ENCODE measurements at places on chromosomes 16 and 17. TPM values are rescaled to one million over a fixed set of nuclear protein-coding genes. Genes with fewer than 3 reads are reported as not detected.

Gene SCPEP1
- 56.0 TPM for total RNA-seq

Gene OR1A1
- not detected for total RNA-seq

Gene HLF
- total RNA-seq = 0.66 TPM

Gene TNK1
- total RNA-seq = 10.8 TPM

Gene SNAI3
- 0.46 TPM for total RNA-seq

Gene HS3ST3B1
- total RNA-seq = 0.33 TPM

Gene CCDC154
- total RNA-seq = not detected

Gene BRIP1
- 13.8 TPM for total RNA-seq

Gene SGSH
- 15.3 TPM for total RNA-seq

Gene NTN1
- 0.22 TPM for total RNA-seq

Gene WWP2
- total RNA-seq = 15.8 TPM

Gene CLDN7
- 180 TPM for total RNA-seq

DNA sequence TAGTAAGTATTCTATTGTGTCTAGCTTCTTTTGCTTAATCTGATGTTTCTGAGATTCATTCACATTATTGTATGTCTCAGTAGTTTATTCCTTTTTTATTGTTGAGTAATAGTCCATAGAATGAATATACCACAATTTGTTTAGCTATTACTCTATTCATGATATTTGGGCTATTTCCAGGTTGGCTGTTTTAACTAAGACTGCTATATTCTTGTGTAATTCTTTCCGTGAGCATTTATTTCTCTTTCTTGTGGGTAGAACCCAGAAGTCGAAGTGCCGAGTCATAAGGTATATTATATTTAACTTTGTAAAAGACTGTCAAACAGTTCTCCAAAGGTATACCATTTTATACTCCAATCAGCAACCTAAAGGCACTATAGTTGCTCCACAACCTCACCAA lies 160.8 kb downstream of the ANKFN1 start:
- no peaks in the 10 kb centered on the region for H3K4me1 ChIP-seq
- no peak overlapping the region for H3K27ac ChIP-seq
- peaks cover 19% of the 10 kb centered on the region for H3K27me3 ChIP-seq

- no peaks in the 10 kb centered on the region for H3K4me1 ChIP-seq
- H3K4me3 ChIP-seq = no peak overlapping the region
- no peaks in the 10 kb centered on the region for H3K36me3 ChIP-seq
- DNase-seq = no peak
- H3K27me3 ChIP-seq = no peaks in the 10 kb centered on the region
Observed at GRCh38 chr16:57566436-57566835, 24.0 kb downstream of the ADGRG5 start.

DNA sequence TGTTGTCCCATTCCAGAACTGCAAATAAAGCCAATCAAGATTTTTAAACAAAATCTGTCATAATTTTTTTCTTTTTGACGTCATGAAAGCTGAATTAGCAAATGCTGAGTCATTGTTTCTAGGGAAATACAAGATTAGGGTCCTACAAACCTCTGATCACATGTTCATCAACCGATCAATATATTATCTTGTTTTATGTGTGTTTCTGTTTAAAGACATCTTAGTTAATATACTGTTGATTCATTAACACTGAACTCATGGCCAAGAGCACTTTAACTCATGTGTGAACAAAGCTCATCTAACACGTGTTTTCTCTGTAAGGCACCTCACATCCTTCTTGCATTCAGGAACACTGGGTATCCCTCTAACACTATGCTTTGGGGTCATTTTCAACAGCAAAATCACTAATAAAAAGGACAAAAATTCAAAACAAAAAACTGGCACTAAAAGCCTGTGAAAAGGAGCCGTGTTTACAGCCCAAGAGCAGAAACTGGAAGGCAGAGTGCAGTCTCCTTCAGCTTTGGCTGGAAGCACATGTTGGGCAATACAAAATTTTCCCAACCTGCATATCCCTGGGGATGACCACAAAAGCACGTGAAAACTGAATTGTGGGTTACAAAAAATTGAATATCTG lies 102.5 kb downstream of the PARN start:
- H3K27me3 ChIP-seq = no peaks in the 10 kb centered on the region
- no peak overlapping the region for H3K27ac ChIP-seq
- DNase-seq = no peak
- H3K36me3 ChIP-seq = no peaks in the 10 kb centered on the region

DNA sequence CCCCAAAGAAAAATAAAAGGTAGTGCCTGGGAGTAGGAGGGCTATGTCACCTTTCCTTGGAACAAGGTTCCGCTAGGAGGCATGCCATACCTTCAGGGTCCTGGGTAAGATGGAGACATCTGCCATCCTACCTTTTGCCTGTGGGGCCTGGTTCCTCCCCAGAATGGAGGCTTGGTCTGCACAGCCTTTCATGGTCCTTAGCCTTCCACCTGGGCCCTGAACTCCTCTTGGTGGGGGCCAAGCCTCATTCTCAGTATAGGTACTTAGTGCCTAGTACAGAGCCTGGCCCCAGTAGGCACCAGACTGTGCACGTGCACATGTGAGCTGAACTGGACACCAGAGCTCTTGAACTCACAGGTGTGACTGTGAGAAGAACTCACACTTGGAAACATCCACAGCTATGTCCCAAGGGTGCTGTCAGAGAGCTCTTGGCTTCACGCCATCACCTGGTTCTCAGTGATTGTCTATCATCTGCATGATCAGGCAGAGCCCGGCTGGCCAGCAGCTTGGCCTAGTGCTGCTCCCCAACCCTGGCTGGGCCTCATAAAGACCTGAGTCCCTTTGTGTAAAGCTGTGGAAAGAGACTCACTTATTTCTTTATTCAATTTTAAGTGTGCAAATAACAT lies 143.2 kb downstream of the SOCS1 start:
- no peaks in the 10 kb centered on the region for H3K36me3 ChIP-seq
- H3K27ac ChIP-seq = no peak overlapping the region
- DNase-seq = no peak
- no peaks in the 10 kb centered on the region for H3K27me3 ChIP-seq

- DNase-seq = peak; percentile 45
- H3K4me3 ChIP-seq = no peak overlapping the region
- no peaks in the 10 kb centered on the region for H3K27me3 ChIP-seq
- no peaks in the 10 kb centered on the region for H3K36me3 ChIP-seq
- no peak overlapping the region for H3K27ac ChIP-seq
Observed at GRCh38 chr17:70123193-70123592, 46.1 kb upstream of the KCNJ2 start.

DNA sequence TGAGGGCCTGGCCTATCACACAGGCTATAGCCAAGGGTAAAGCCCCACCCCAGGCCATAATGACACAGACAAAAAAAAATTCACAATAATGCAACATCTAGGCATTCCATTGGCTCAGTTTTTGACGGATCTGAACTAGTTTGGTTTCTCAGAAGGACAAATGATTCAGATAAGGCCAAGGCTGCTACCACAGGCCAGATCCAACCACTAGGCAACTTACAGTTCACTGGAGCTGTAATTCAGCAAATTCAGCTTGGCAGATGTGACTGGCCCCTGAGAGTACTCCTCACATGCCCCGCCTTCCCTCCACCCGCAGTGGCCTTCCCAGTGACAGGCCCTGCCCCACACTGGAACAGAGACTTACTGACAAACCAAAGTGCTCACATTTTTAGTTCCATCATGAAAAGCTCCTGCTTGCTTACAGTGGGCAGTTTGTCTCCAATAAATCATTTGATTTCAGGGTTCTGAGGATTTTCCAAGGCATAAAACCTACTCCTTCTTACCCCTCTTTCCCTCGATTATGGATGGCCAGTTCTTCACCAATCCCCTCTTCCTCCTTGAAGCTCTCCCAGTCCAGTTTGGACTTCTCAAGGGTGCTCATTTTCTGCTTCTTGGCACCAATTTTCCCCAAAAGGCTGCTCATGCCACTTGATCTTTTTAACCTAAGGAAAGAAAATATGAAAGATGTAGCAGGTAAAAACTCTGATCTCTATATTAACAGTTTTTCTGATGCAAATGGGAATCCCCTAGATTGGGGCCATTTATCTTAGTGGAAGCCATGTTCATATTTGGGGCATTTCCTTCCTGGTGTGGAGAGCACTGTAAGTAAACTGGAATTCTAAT lies 53.3 kb upstream of the BCAR1 start:
- H3K4me1 ChIP-seq = peaks cover 26% of the 10 kb centered on the region
- H3K27me3 ChIP-seq = no peaks in the 10 kb centered on the region
- H3K36me3 ChIP-seq = no peaks in the 10 kb centered on the region
- peak; percentile 19 for DNase-seq
- H3K4me3 ChIP-seq = peak overlapping the region; percentile 31
- peak overlapping the region; percentile 99 for H3K27ac ChIP-seq

DNA sequence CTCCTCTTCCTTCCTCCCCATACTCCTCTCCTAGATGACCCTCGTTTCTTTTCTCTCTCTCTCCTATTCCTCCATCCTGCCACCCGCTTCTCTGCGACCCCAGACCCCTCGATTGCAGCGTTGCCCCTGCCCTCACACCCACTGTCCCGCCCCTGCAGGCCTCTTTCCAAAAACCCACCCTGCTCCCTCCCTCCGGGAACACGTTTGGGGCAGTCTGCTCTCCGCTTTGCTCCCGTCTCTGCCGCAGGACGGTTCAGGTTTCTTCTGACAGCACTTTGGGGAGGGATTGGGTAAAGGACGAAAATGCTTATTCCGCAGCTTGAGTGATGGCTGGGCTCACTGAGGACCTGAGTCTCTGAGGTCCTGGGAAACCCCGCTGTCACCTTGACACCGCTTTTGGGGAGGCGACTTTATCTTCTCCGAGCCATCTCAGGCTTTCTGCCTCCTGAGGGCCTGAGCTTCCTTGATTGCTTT lies 690 bp downstream of the NDE1 start:
- no peaks in the 10 kb centered on the region for H3K36me3 ChIP-seq
- H3K27me3 ChIP-seq = no peaks in the 10 kb centered on the region
- H3K4me1 ChIP-seq = peaks cover 6% of the 10 kb centered on the region
- H3K4me3 ChIP-seq = peak overlapping the region; percentile 97
- peak; percentile 21 for DNase-seq

GRCh38 chr16:80319181-80319580 lies 221.6 kb upstream of the DYNLRB2 start:
- H3K27ac ChIP-seq = no peak overlapping the region
- H3K4me1 ChIP-seq = no peaks in the 10 kb centered on the region
- H3K4me3 ChIP-seq = no peak overlapping the region
- H3K27me3 ChIP-seq = peaks cover 15% of the 10 kb centered on the region
- no peaks in the 10 kb centered on the region for H3K36me3 ChIP-seq
- peak; percentile 2 for DNase-seq

- DNase-seq = no peak
- H3K36me3 ChIP-seq = no peaks in the 10 kb centered on the region
- no peak overlapping the region for H3K27ac ChIP-seq
Observed at GRCh38 chr17:71649941-71650350, 470.9 kb upstream of the SOX9 start.

DNA sequence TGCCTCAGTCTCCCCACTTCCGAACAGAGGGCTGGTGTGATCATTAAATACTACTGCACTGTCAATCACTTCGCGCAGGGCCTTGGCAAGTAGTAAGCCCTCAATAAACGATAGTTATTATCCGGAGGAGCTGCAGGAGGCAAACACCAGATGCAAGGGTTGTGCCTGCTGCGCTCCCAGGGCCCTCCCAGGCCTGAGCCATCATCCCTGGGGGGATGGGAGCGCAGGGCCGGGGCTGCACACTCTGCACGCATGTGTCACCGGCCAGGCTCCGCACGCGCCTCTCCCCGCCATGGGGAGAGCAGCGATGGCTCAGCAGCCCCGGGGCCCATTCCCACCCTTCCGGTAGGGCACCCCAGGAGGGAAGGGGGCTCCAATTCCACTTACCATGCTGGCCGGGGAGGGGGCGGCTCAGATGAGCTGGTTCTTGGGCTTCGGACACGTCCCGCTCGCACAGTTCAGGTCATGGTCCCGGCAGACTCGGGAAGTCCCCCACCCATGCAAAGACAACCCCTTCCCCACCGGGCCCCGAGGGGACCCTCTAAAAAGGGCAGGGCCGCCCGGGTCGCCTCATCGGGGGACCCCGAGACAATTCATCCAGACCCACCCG lies 681 bp downstream of the XPO6 start:
- peaks cover 32% of the 10 kb centered on the region for H3K4me1 ChIP-seq
- no peaks in the 10 kb centered on the region for H3K27me3 ChIP-seq
- peak overlapping the region; percentile 57 for H3K27ac ChIP-seq
- DNase-seq = peak; percentile 62

DNA sequence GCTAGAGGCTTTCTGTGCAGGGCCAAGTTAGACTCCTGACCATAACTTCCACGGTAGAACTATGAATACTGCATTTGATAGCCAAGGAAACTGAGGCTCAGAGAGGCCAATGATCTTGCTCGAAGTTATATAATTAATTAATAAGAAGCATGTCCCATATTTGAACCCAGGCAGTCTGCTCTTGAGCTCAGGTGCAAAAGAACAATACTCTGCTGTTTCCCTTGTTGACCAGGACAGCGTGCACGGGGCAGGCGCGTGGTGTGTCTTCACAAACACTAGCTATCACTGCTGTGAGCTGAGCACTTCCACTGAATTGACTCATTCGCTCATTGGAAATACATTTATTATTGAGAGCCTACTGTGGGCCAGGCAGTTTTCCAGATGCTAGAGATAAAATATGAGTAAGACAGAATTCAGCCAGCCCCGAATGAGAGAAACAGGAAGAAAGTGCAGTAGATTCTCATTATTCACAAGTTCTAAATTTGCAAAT lies 1.6 kb downstream of the CHD9 start:
- peak; percentile 52 for DNase-seq
- H3K27me3 ChIP-seq = no peaks in the 10 kb centered on the region
- H3K4me1 ChIP-seq = peaks cover 19% of the 10 kb centered on the region
- peak overlapping the region; percentile 88 for H3K4me3 ChIP-seq
- no peak overlapping the region for H3K27ac ChIP-seq

DNA sequence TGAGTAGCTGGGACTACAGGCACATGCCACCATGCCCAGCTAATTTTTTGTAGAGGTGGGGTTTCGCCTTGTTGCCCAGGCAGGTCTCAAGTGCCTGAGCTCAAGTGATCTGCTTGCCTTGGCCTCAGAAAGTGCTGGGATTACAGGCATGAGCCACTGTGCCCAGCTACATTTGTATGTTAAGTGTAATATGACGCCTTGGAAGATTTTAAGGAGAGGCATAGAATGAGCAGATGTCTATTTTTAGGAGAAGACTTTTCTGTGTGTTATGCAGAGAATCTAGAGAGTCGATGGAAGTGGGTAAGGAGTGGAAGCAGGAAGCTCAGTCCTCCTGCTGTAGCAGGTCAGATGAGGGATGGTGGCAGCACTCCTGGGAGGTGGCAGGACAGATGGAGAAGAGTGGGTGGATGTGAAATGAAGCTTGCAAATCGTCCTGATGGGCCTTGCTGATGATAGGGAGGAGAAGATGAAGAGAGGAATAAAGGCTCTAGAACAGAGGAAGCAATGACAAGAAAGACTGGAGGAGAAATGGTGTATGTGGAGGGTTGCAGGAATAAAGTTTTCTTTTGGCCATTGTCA lies 125.3 kb downstream of the SHISA6 start:
- H3K4me1 ChIP-seq = no peaks in the 10 kb centered on the region
- H3K27ac ChIP-seq = no peak overlapping the region
- no peak overlapping the region for H3K4me3 ChIP-seq
- no peaks in the 10 kb centered on the region for H3K27me3 ChIP-seq
- H3K36me3 ChIP-seq = no peaks in the 10 kb centered on the region
- DNase-seq = no peak

- H3K36me3 ChIP-seq = no peaks in the 10 kb centered on the region
- no peaks in the 10 kb centered on the region for H3K4me1 ChIP-seq
- H3K27ac ChIP-seq = no peak overlapping the region
- H3K4me3 ChIP-seq = no peak overlapping the region
- H3K27me3 ChIP-seq = no peaks in the 10 kb centered on the region
Observed at GRCh38 chr16:53973021-53973420, 269.1 kb downstream of the FTO start.

- no peaks in the 10 kb centered on the region for H3K36me3 ChIP-seq
- H3K4me3 ChIP-seq = no peak overlapping the region
- H3K27ac ChIP-seq = no peak overlapping the region
- no peaks in the 10 kb centered on the region for H3K4me1 ChIP-seq
Observed at GRCh38 chr17:14353861-14354474, 53.1 kb downstream of the HS3ST3B1 start.

Data from PC-3 (cell line).